Renal pelvis (tissue), 12 donors: ENCODE measurements at places on chromosomes 16 and 17. TPM values are rescaled to one million over a fixed set of nuclear protein-coding genes. Genes with fewer than 3 reads are reported as not detected.

DNA sequence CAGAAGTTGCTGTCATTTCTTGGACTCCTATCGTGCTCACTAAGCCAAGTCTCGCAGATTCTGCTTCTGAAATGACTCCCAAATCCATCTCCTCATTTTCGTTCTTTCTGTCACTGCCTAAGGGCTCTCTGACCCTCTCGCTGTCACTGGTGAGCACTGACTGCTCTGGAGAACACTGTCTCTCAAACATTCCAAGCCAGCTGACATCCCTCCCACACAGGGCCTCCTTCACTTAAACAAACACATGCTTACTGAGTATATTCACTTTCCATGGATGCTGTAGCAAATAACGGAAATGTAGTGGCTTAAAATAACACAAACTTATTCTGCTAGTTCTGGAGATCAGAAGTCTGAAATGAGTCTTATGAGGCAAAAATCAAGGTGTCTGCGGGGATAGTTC, 18.8 kb downstream of the CACNG1 start:
- peak; percentile 53 for DNase-seq

- no peak for DNase-seq
Observed at GRCh38 chr16:4277987-4278513, 5.2 kb upstream of the TFAP4 start.

GRCh38 chr16:2308089-2308962, 32.2 kb downstream of the ABCA3 start:
- no peak for DNase-seq

GRCh38 chr16:88468275-88469129, 15.4 kb downstream of the ZFPM1 start:
- peak; percentile 49 for DNase-seq

GRCh38 chr17:34107019-34107418, 148.1 kb upstream of the CCL2 start:
- DNase-seq = no peak

GRCh38 chr17:7184091-7184488, 4.9 kb upstream of the ASGR1 start:
- DNase-seq = peak; percentile 73

DNA sequence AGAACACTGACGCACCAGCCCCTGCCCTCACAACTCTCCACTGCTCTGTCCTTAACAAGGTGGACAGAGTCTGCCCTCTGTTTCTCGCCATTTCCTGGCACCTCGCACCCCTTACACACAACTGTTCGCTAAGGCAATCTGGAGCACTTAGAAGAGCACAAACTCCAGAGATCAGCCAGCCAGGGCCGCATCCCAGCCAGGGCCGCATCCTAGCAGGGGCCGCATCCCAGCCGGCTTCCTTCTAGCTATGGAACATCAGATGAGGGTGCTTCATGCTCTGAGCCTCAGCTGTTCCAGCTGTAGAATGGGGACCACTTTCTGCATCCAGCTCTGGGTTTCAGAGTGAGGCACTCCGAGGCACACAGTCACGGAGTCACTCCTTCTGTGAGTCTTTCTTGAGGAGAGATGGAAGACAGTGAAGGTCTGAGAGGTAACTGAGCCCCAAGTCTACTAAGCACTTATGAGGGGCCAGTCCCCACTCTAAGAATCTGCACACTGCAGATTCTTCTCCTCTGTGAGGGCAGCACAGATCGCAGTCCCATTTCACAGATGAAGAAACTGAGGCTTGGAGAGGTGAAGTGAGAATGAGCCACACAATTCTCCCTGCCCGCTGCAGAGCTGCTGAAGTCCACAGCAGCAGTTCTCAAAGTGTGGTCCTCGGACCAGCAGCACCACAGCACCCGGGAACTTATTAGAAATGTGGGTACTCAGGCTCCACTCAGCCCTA, 20.9 kb downstream of the COTL1 start:
- DNase-seq = no peak

GRCh38 chr17:43011728-43012472, 5.3 kb downstream of the IFI35 start:
- DNase-seq = no peak

DNA sequence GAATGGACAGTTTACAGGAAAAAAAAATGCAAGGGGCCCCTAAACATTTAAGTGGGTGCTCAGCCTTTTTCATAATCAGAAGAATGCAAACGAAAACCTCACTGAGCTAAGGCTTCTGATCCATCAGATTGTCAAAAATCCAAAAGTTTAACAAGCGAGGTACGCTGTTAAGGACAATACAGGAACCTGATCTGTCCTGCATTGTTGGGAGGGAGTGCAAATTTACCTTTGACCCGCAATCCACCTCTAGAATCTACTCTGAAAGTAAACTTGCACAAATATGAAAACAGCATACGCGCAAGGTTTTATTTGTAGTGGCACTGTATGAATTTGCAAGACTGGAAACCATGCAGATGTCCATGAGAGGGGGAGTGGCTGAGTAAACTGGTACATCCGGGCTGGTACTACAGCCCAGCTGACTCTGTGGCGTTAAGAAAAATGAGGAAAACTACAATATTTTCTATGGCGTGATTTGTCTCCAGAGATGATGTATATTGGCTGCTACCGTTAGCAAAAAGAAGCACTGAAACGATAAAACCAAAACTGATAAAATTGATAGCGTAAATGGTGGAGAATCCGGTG, 28.8 kb upstream of the ST6GALNAC1 start:
- no peak for DNase-seq

DNA sequence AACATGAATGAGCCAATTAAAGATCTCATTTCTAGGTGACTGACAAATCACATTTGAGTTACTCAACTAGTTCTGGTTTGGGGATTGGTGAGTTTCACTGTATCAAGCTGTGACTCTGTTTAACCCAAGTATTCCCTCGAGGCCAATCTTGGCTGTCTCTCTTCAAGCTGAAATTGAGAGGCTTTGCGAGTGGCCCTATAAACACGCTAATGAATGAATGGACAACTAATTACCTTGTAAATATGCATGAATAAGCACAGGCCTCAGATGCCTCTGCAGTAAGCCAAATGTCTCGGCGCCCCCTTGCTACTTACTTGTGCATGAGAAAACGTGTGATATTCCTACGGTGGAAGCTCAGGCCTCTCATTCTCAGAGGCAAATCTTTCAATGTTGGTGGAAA, 450.3 kb upstream of the PSMD7 start:
- DNase-seq = peak; percentile 4

- no peak for DNase-seq
Observed at GRCh38 chr17:76142039-76142584, 1.1 kb upstream of the FOXJ1 start.

DNA sequence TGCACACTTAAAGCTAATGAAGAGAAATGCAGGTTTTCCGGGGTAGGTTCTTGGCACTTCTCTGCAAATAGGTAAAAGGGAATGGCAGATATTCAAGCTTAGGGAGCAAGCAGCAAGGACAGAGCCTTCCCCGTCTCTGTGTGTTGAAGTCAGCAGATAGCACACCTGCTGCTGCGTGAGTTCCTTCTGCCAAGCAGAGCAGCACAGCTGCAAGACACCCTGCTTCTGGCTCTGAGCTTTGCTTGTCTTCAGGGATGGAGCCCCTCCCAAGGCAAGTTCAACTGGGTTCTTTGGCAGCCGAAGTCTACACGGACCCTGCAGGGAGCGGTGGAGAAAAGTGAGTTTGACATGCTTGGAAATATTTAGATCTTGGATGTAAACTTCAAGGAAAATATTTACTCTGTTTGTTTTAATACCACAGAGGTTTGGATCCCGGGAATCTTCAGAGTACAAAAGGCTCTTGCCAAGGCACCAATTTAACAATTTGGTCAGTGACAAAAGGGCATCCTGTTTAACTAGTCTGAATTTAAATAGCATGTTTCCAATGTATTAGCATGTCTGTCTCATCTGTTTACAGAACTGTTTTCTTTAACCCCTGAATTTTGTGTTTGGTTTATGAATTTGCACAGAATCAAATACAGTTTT, 113.4 kb upstream of the KCNJ16 start:
- DNase-seq = no peak

DNA sequence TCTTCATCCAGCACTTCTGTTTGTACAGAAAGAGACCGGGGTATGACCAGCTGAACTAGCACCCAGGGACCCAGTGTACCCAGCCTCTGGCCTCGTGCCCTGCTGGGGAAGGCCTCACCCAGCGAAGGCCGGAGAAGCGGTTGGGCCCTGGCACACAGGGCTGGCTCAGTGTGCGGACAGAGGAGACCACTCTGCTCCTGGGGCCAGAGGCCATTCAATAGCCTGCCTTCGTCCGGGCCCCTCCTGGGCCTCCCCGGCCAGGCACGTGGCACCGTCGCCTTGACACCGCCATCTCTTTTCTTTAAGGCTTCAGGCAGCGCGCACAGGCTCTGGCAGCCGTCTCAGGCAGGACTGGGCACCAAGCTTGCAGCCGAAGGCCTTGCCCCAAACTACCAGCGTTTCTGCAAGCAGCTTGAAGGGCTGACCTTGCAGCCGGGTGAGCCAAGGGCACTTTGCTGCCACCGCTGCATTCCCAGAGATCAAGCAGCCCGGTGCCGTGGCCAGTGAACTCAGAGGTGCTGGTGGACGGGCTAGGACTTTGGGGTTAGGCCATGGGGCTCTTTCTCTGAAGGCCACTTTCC, 8.0 kb downstream of the TAX1BP3 start:
- no peak for DNase-seq

DNA sequence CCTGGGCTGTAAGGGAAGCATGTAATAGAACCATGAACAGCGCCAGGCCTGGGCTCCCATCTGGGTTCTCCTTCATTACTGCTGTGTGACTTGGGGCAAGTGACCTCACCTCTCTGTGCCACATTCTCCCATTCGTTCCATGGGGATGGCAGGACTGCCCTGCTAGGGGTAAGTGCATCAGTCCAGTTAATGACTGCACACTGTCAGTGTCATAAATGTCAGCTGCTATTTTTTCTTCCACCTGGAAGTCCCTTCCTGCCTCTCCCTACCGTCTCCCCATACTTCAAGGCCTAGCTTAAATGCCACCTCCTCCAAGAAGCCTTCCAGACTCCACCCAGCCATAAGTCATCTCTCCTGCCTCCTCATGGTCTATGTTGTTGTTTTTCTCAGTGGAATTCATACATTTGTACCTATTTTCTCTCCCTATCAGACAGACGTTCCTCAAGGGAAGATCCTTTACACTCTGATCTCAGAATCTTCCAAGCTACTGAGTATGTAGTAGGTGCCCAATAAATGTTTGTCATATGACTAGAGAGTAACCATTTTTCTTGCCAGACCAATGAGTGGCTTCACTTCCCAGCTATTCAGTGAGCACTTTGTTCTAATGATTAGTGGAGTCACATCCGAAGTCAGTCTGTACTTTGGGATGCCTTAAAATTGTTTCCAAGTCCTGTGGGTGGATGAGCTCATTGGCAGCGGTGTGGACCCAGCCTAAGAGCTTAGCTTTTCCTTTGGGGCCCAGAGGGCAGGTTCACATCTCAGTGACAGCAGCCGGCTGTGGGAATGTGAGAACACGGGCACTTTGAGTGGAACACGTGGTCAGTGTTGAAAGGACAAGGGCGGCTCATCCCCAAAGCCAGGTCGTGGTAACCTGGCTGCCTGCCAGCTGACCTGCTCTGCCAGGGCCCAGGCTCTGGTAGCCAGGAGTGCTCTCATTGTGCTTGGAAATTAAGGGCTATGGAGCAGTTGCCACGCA, 147.5 kb upstream of the GSE1 start:
- DNase-seq = no peak

GRCh38 chr17:33243732-33244131, 49.4 kb downstream of the ASIC2 start:
- no peak for DNase-seq

DNA sequence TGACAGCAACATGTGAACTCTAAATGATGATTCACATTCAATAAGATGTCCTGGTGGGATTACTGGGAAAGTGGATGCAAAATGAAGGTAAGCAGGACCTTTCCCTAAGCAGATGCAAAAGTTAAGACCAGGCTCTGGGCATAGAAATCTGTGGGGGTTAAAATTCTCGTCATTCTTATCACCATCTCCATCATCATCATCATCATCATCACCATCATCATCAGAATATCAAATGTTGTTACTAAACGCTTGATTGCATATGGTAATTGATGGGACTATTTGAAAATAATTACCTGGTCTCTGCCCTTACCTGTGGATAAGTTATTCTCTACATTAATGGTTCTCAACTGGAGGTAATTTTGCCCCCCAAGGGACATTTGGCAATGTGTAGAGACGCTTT, 41.9 kb upstream of the TMEM132E start:
- no peak for DNase-seq

- no peak for DNase-seq
Observed at GRCh38 chr17:55037828-55038227, 69.3 kb downstream of the STXBP4 start.

GRCh38 chr16:19210280-19210924, 42.4 kb downstream of the SYT17 start:
- no peak for DNase-seq

DNA sequence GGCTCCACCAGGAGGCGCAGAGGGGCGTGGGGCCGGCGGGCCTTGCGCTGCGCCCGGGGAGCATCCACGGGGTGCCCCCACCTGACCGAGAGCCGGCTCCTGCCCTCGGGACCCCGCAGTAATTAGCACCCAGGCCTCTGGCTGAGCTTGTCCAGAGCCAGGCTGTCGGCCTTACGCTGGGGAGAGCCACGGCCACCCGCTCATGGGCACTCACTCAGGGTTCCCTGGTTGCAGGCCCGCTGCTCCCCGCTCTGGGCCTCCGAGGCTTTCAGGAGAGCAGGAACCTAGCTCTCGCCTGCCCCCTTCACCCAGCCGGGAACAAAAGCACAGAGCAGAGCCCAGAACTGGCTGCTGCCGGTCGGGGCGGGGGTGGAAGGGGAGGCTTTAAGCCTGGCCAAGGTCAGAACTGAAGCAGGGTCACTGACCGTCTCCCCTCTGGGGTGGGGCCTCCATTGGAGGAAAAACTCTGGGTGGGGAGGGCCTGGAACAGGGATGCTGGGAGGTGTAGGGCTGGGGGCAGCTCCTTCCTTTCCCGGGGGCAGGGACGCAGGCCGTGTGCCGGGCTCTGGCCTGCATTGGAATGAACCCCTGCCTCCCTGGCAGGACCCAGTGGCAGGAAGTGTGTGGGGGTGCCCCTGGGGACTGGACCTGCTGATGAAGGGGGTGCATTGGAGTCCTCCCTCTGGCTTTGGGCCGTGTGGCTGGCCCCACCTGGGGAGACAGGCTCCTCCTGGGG, 12.3 kb downstream of the GLIS2 start:
- DNase-seq = peak; percentile 82

GRCh38 chr17:40027614-40028012, 12.4 kb downstream of the CSF3 start:
- DNase-seq = no peak

DNA sequence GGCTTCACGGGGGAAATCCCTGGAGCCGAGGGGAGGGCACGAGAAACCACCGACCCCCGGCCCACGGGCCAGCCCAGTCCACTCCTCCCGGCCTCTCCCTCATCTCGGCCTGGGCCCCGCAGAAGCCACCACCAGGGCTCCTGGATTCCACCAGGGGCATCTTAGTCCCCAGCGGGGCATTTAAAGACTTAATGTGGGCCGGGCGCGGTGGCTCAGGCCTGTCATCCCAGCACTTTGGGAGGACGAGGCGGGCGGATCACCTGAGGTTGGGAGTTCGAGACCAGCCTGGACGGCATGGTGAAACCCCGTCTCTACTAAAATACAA, 24.1 kb upstream of the ABR start:
- no peak for DNase-seq

- no peak for DNase-seq
Observed at GRCh38 chr17:30558686-30559545, 81.7 kb downstream of the GOSR1 start.

The KCNAB3 gene
- 11.4 TPM for polyA plus RNA-seq

The SAMD14 gene
- polyA plus RNA-seq = 18.7 TPM

The DHRS7C gene
- polyA plus RNA-seq = not detected

The KRT40 gene
- polyA plus RNA-seq = 0.12 TPM

The TLCD2 gene
- 5.8 TPM for polyA plus RNA-seq

The SOX9 gene
- polyA plus RNA-seq = 20.4 TPM

The GAST gene
- polyA plus RNA-seq = not detected

The XYLT1 gene
- 7.6 TPM for polyA plus RNA-seq

The C17orf67 gene
- 2.0 TPM for polyA plus RNA-seq

The ZNF19 gene
- 16.1 TPM for polyA plus RNA-seq

The TMEM235 gene
- polyA plus RNA-seq = not detected
